BJ (cell line): ENCODE measurements at places on chromosomes 1 and 21. TPM values are rescaled to one million over a fixed set of nuclear protein-coding genes. Genes with fewer than 3 reads are reported as not detected.

The ELOA gene
- polyA plus RNA-seq, result 21.5 and 24.5 TPM in 2 replicates

The KPRP gene
- polyA plus RNA-seq, result not detected in 2 replicates

The GABPB2 gene
- 16.2 and 16.7 TPM in 2 replicates for polyA plus RNA-seq

The INSRR gene
- polyA plus RNA-seq, result not detected in 2 replicates

The TSPAN2 gene
- 3.9 and 5.4 TPM in 2 replicates for polyA plus RNA-seq

The B3GALT6 gene
- polyA plus RNA-seq, result 16.9 and 20.9 TPM in 2 replicates

The CSMD2 gene
- polyA plus RNA-seq, result 1.8 and 2.0 TPM in 2 replicates

The RCSD1 gene
- not detected in 2 replicates for polyA plus RNA-seq

The CENPL gene
- 8.3 and 13.2 TPM in 2 replicates for polyA plus RNA-seq

DNA sequence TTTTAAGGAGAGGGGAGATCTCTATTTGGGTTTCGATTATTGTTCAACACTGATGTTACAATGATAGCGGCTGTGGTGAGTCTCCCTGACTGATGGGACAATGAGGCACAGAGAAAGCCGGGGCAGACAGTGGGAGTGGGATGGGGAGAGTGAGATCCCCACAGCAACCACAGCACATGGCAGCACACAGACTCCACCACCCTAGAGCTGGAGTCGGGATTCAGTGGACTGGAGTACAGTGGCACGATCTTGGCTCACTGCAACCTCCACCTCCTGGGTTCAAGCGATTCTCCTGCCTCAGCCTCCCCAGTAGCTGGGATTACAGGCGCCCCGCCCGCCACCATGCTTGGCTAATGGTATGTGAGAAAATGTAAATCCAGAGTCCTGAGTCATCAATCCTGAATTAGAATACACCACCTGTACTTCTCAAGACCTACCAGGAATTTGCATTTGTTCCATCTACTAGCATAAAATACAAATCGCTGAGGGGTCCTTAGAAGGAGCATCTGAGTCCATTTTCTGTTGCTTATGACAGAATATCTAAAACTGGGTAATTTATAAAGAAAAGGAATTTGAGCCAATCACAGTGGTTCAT is 125.8 kb downstream of the TOMM20 start:
- DNase-seq, result no peak

GRCh38 chr1:209707308-209707707 is 2.7 kb downstream of the HSD11B1 start:
- no peak for DNase-seq

- no peak for DNase-seq
Measured at GRCh38 chr21:37758982-37759381, 157.3 kb downstream of the KCNJ6 start.

DNA sequence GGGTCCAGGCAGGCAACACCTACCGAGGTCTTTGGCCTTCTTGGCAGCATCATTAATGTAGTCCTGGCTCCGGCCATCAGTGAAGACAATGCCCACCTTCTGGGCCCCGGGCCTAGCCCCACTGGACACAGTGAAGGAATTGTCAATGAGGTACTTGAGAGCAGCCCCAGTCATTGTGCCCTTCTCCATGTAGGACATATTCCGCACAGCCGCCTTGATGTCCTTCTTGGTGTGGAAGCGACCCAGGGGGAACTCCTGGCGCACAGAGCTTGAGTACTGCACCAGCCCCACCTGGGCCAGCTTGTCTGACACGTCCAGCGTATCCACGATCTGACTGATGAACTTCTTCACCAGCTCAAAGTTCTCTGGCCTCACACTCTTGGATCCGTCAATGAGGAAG is 7.5 kb downstream of the MATN1 start:
- DNase-seq, result no peak

DNA sequence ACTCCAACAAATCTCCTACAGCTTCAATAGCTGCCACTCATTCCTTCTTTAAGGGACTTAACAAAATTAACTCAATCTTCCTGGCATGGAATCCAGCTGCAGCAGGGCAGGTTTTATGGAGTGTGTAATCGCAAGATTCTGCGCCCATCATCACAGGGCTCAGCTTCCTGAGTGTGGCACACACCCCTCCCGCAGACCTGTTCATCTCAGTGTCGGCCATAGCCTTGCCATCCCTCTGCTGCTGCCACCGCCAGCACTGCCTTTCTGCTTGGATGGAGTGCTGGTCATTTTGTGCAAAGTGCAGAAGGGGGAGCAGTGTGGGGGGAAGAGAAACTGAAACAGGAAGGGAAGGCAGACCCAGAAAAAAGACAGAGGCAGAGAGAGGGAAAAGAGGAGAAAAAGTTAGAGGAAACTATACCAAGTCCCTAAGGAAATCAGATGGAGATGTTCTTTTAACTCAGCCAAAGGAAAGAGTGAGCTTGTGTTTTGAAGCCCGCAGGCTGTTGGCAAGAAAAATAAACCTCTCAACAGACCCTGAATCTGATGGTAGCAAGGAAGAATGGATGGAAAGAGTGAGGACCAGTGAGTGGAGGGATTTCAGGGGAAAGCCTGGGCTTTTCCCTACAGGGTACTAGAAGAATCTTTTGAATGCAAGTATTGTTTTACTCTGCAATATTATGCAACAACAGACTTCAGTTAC is 324.2 kb downstream of the SEC16B start:
- DNase-seq, result no peak

DNA sequence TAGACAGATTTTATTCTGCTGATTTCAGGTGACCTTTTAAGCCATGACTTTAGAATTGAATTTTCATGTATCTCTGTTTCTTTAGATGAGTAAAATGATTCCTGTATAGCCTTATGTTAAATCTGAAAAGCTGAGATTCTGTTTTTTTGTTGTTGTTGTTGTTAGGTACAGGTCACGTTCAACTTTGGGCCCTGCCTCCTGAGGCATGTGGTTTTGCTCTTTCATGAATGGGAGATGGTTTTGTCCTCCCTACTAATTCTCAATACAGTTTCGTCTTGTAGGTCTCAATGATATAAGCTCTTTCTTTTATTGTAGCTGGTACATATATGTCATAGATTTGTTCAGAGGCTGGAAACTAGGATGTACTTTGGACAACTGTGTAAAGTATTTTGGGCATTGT is 79.6 kb downstream of the CDC14A start:
- no peak for DNase-seq

- peak; percentile 12 for DNase-seq
Measured at GRCh38 chr1:71049951-71050598, 2.5 kb upstream of the PTGER3 start.

- no peak for DNase-seq
Measured at GRCh38 chr1:67134695-67135094, at the start of gene C1orf141. Gene C1orf141 (minus strand): TSS chr1:67134970. CDS start chr1:67127240, 7,730 bp downstream.

DNA sequence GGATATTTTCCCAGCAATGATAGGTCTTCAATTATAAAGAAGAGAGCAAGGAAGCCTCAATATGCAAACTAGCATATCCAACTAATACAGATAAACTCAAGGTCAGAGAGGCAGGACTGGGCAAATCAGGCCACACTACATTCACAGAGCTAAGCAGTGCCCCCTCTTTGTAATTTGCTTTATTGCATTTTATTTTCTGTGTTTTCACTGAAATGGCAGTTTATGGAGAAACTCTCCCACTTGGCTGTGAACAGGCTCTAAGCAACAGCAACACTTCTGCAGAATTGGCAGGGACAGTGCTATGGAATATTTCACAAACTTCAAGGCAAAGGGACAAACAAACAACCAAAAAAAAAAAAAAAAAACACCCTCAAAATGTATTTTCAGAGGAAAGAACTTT is 93.4 kb upstream of the SOD1 start:
- DNase-seq, result no peak

DNA sequence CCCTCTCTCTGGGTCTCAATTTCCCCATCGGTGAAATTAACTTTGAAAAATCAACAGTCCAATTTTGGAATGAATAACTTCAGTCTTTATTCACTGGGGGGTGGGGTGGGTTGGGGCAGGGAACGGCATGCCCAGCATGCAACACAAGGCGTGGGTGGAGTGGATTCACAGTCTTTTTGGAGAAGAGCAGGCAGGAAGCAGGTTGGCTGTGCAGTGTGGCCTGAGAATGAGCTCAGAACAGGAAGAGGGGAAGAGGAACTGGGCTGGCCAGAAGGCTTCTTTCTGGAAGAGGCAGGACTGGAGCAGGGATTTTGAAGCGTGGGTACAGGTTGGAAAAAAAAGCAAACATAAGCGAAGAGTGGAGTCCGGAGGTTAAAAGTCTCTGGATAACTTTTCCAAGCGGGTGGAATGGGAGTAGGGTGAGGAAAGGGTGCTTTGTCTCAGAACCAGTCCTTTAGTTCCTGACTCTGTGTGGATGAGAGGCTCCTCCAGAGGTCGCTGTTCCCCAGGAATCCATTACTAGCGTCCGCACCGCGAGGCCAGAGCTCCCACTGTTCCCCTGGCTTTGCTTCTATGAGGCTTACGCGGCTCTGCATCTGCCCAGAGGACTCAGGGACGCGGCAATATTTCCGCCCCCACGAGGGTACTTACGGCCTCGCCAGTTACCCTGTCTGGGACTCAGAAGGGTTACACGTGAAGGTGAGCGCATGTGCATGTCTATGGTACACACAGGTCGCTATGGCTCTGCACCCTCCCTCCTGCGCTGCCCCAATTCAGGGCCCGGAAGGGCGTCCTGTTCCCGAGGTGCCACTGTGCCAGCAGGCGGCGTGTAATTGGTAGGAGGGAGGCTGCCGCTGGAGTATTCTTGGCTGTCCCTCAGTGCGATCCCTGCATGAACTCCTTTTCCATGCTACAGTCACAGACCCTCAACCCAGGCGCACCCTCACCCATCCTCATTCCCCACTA is 5.5 kb upstream of the FOXD2 start:
- DNase-seq, result no peak

DNA sequence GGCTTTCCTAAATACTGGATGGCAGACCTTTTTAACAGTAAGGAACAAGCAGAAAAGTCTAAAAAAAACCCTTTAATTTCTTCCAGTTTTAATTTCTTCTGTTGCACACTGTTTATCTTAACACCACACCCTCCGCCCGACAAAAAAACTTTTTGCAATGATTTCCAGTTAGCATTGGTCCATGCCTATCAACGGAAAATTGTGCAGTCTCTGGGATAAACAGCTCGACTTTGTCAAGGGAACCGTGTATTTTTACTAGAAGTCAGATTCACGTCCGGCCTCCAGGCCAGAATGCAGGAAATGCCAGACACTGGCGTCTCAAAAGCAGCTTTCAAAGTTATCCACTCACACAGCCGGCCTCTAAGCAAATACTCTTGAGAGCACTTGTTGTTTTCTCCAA is 378 bp upstream of the NUP210L start:
- DNase-seq, result no peak

- no peak for DNase-seq
Measured at GRCh38 chr1:28642056-28642846, 616 bp downstream of the TAF12 start.

- DNase-seq, result peak; percentile 31
Measured at GRCh38 chr1:32702599-32703478, at the start of gene SYNC. Gene SYNC (minus strand): TSS chr1:32702770. CDS start chr1:32702660, 110 bp downstream.

- no peak for DNase-seq
Measured at GRCh38 chr1:107141491-107142126, 770 bp downstream of the NTNG1 start.

DNA sequence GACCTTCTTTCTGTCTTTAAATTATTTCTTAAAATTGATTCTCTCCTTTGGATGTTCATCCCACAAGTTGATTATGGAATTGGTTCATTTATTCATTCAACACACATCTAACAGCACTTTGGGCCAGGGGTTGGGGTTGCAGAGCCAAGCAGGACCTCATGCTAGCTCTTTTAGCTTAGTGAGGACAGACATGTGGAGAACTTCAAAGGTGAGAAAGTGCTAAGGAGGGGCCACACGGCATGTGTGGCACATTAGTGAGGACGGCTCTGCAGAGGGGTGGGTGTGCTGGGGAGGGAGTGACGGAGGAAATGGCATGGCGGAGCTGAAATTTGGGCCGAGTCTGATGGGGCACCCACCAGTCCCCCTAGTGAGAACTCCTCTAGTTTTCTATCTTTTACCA is 32.5 kb upstream of the VASH2 start:
- no peak for DNase-seq

GRCh38 chr1:244226435-244226834 is 175.4 kb downstream of the ZBTB18 start:
- no peak for DNase-seq

- no peak for DNase-seq
Measured at GRCh38 chr1:38153066-38153777, 106.6 kb upstream of the POU3F1 start.
